ENCODE measurements at places on chromosomes 4 and X.

DNA sequence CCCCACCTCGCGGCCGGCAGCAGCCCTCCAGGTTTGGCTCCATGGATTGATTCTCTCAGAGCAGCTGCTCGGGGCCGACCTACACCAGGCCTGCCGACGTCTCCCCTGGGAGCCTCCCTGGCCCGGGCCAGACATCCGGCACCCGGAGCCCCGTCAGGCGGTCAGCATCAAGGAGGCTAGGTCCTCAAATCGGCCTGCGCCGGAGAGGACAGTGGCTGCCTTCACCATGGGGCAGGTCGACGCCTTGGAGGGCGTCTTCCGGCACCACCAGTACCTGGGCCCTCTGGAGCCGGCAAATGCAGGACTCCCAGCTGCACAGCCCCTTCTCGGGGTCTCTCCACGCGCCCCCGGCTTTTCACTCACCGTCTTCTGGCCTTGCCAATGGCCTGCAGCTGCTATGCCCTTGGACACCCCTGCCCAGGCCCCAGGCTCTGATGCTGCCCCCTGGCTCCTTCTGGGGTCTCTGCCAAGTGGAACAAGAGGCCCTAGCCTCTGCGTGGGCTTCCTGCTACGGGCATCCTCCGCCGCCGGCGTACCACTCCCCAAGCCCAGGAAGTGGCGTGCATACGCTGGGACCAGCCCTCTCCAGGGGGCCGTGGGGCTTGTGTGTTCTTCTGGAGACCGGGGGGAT is 341.8 kb downstream of the MAGEB5 start:
- no peak for DNase-seq

GRCh38 chrX:69069876-69070275 is 95.4 kb downstream of the PJA1 start:
- DNase-seq = no peak

DNA sequence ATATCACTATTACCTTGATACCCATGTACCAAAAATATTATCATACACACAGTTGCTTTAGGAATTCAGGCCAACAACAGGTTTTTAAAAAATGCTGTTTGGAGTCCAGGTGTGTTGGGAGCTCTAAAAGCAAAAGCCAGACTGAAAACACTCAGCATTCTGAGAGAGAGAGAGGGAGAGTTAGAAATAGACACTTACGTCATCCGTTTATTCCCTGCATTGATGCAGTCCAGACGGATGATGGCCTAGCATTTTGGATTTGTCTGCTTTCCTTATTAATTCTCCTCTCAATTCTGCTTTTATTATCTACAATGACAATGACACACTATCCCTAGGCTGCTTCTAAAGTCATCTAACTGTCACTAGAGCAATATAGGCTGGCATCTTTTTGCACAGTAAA is 358.3 kb upstream of the BOD1L1 start:
- no peak for DNase-seq

GRCh38 chrX:23845351-23845817 is 62.4 kb downstream of the APOO start:
- no peak for DNase-seq

All from germinal center (tissue), 1 donor.